ENCODE measurements at places on chromosomes 1 and 21.

DNA sequence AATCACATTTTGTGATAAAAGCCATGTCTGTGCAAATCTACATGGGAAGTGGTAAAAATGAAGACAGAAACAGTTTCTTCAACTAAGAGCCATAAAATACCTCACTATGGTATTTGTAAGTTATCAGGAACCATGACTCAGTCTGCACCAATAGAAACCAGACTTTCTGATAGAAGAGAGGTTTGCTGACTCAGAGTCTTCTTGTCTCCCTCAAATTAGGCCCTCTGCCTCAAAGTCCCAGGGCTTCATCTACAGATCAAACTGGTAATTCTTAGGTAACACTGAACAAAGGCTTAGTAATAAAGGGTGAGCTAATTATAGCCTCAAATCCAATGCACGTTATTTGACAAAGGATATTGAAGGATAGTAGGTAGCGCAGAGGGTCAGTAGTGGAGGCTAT lies 30.9 kb upstream of the SSX2IP start:
- no peak for DNase-seq

DNA sequence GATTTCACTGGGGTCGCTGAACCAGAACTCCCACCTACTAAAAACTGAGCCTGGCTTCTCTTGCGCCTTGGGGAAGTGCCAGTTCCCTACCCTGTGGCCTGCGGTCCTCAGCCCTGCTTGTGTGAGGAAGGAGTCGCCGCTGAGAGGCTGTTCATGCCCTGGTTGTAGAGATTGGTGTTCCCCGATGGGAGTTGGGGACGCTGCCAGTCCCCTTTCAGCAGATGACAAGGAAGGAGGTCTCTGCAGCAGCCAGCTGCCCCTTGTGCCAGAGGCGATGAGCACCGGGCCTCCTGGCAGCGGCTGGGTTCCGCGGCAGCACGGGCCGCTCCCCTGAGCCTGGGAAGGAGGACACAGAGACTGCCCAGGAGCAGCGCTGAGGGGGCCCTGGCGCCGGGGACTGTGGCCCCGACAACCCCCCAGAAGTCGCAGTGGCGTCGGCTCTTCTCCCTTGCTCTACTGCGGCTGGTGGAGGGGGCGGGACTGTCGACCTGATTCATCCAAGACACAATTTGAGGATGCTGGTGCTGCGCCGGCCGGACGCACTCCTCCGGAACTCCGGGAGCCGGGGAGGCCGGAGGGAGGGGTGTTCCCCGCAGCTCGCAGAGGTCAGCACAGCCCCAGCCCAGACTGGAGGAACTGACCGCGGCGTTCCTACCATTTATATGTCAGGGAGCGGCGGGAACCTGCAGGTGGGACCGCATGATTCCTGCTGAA lies 12.0 kb upstream of the ADORA3 start:
- DNase-seq = no peak

DNA sequence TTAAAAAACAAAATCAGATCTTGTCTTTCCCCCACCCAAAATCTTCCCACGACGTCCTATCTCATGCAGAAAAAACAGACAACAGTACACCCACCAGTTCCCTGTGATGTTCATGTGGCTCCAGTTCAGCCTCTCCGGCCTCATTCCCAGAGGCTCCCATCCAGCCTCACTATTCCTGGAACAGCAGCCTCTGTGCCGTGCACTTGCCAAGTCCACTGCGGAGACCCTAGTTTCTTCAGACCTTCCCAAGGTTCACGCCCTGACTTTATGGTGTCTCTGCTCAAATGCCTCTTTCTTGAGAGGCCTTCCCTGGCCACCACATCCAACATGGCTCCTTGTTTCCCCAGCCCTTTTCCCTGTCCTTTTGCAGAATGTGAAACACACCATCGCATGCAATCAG lies 106.3 kb upstream of the BACE2 start:
- no peak for DNase-seq

DNA sequence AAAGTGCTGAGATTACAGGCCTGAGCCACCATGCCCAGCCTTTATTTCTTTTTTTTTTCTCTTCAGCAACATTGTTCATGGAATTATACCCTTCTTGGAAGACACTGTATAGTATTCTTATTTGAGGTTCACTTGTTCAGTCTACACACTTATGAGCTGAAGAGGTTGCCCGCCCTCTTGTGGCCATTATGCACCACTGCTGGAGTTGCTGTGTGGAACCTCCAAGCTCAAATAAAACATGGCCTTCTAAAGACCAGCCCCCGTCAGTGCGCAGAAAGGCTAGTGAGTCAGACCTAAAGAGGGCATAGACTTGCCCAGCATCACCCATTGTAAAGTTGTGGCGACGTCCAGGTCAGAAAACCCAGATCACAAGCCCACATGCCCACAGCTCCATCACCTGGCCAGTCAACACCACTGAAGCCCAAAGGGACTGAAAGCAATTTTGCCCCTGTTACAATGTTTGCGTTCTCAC lies 20.4 kb downstream of the LURAP1 start:
- peak; percentile 76 for DNase-seq

GRCh38 chr1:197763769-197764168 lies 11.5 kb downstream of the DENND1B start:
- DNase-seq = no peak

GRCh38 chr1:147539122-147539575 lies 2.2 kb upstream of the BCL9 start:
- peak; percentile 59 for DNase-seq

DNA sequence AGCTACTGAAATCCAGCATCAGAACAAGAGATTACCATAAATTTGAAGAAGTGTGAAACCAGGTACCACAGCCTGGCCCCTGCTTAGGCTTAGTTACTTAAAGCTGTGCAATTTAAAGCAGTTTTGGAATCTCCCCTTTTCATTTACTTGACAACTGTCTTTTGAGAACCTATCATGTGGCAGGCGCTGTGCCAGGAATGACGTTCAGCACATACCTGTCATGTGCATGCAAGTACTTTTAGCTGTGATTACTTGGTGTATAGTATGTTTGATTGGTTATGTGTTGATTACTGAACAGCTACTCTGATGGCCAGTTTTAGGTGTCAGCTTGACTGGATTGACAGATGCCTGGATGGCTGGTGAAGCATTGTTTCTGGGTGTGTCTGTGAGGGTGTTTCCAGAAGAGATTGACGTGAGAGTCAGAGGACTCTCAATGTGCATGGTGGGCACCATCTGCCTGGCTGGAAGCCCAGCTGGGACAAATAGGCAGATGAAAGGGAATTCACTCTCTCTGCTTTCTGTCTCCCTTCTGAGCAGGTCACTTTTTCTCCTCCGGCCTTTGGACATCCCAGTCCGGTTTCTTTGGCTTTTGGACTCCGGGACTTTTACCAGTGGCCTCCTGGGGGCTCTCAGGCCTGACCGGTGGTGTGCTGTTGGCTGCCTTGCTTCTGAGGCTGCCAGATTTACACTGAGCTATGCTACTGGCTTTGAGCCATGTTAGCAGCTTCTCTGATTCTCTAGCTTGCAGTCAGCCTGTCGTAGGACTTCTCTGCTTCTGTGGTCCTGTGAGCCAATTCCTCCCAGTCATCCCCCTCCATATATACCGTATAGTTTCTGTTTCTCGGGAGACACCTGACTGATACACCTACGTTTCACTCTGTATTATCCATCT lies 178.0 kb downstream of the RYR2 start:
- DNase-seq = no peak

DNA sequence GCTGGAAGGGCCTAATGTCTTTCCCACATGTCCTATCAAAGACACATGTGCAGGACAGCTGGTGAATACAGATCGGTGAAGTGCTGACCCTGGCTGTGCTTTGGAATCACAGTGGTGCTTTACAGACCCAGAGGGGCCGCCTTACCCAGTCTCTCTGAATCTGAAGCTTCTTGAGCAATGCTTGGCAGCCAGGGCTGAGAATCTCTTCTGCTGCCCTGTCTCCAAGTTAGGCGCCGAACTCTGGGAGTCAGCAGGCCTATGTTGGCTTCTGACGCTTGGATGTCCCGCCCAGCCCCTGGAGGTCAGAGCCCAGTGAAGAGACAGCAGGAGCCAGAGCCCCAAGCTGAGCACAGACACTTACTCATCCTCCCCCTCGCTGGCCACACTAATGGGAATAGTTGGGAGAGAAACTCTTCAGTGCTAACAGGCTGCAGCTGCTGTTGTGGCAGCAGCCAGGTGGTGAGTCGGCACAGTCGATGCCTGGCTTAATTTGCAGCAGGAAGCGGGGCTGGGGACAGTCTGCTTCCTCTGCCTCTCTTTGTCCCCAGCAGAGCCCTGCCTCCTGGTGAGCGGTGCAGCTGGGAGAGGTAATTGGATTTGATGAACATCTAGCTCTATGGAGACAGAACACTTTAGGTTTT lies 68.1 kb downstream of the URB2 start:
- peak; percentile 81 for DNase-seq

DNA sequence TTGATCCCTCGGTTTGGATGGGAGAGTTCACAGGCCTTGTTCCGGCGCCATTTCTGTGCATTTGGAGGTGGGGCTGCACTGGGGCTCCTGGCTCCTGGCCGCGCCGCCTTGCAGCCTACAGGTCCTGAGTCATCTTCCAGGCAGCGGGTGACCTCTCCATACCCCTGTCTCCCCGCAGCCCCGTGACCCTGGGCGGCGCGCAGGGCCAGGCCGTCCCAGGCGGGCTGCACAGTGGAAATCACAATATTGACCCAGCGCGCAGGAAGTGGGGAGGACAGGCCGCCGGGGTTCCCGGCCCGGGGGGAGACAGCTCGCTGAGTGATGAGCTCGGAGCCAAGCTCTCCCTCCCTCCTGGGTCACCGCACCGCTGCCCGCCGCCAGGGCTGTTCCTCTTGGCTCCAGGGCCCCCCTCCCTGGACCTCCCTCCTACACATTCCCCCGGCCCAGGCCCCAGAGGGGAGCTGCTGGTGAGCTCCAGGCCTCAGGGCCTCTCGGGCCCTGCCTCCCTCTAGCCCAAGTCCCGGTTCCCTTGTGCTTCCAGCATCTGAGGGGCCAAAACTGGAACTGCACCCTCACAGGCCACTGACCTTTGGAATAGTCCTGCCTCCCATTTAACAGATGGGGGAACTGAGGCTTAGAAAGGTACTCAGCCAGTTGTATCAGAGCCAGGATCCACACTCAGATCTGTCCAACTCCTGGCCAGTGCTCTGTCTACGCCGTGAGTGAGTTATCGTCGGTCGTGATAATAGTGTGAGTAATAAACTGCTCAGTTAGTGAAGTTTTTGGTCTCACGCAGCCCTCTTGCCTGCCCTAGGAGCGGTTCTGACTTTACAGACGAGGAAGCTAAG lies 142.9 kb upstream of the WNT4 start:
- no peak for DNase-seq

DNA sequence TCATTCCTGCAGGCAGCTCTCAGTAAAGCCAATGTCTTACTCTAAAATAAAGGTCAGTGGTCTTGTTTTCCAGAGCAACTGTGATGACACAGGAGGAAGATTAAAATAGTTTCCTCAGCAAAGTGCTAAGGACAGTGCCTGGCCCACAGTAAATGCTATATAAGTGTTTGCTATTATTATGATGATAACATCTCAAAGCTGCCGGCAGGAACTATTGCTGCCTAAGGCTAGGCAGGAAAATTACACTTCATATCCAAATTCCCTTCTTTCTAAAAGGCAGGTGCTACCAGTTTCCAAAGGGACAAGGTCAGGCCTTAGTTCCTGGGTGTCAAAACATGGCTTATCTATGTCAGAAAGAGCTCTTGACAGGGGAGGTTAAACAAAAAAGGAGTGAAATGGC lies 401.3 kb downstream of the HHAT start:
- no peak for DNase-seq

DNA sequence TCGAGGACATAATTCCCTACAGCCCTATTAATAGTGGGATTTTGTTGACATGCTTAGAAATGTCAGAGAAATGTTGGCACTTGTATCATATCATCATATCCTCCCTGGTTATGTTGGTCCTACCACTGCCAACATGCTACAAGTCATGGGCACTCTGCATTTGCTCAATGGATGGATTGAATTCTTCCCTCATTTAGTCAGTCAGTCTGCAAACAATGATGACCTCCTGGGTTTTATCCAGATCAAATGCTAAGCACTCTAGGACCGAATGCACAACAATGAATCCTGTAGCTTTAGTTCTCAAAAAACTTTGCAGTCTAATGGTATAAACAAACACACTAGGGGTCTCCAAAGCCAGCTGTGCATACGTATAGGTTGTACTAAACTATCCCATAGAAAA lies 357.2 kb upstream of the DPYD start:
- DNase-seq = no peak

- no peak for DNase-seq
Observed at GRCh38 chr1:218850367-218850766, 323.3 kb upstream of the LYPLAL1 start.

DNA sequence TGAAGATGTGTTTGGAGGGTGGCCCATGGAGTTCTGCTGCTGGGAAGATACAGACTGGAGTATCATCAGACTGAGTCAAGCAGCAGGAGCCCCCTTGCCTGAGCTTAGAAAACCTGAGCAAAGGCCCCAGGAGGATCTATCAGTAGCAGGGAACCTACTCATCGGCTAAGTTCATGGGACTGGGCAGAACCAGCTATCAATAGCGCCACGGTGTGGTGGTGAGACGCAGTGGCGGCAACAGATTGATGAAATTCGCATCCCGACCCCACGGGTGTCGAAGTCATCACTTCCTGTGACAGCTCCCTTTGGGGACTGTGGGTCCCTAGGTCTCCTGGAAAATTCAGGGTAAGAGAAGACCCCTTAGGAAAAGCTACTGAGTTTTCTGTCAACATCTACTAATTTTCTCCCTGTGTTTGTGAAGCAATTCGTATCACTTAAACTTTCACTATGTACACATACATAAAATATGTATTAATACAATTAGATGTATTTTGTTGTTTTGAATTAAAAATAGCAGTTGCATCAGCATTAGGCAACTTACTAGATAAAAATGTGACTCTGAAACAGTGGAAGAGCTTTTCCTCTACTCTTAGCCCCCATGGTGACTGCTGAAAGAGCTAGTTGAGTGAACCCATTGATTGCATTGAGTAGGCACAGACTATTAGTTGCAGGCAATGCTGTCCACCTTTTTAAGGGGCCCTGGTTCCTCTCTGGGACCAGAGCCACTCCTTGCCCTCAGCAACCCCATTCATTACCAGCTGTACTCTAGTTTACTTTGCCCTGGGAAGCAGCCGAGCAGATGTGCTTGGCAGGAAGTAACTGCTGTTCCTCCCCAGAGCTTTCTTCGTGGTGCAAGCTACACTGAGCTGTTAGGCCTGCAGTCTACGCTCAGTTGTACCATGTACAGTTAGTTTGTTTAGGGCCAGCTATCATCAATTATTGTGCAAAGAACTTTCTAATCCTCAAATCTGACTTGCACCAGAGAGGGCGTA lies 7.3 kb upstream of the CACNA1S start:
- DNase-seq = no peak

DNA sequence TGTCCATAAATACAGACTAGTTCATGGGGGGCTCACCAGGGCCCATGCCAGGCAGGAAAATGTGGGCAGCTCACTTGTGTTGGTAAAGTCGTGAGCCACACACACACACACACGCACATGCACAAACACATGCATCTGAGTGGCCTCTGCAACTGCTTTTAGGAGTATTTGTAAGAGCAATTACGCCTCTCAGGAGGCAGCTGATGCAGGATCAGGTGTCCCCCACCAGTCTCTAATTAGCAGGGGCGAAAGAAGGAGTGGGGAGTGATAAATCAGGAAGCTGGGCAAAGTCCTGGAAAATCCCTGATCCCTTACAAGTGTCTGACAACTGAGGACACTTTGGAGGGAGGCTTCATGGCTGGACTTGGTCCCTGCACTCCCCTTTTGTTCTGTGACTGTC lies 5.7 kb upstream of the IVL start:
- no peak for DNase-seq

- no peak for DNase-seq
Observed at GRCh38 chr1:119799599-119800177, 11.6 kb downstream of the REG4 start.

All from HFF-Myc (cell line).